ENCODE measurements at places on chromosomes 1 and 21. TPM values are rescaled to one million over a fixed set of nuclear protein-coding genes. Genes with fewer than 3 reads are reported as not detected.

DNA sequence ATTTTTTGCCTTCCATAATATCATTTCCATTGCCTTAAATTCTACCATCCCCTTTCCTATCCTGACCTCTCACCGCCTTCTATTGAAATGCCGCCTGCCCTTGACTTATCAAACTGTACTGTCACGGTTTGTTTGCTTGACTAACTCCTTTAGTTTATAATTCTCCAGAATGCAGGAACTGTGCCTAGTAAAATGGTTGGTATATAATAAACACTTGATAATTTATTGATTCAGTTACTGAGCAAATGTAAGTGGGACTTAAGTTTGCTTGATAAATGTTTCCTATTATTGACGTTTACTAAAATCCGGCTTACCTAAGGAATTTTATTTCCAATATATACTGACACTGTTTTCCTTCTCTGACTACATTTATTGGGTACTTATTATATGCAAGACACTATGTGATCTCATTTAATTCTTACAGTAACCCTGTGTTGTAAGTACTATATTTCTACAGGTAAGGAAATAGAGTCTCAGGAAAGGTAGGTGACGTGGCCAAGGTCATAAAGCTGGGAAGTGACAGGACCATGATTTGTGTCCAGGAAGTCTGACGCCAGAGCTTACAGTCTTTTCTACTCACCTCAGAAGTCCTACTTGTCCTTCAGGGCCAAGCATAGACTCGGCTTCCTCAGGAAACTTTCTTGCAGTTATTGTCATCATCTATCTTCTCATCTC, 35.7 kb downstream of the DPT start:
- DNase-seq: no peak

DNA sequence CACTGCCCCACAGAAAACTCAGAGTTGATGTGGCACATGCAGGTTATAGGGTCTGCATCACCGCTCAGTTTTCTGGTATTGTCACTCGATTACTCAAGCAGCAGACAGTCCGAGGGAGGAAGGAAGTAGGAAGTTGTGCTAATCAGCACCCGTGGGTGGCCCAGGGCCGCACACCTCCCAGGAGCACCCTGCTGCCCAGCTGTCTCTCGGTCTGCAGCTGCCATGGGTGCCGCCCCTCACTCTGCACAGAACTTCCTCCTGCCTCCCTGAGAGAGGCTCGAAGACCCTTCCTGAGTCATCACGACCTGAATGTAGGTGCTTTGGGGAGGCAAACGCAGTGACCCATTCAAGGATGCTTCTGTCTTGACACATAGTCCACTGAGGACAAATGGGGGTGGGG, 4.2 kb upstream of the TFF3 start:
- no peak for DNase-seq

DNA sequence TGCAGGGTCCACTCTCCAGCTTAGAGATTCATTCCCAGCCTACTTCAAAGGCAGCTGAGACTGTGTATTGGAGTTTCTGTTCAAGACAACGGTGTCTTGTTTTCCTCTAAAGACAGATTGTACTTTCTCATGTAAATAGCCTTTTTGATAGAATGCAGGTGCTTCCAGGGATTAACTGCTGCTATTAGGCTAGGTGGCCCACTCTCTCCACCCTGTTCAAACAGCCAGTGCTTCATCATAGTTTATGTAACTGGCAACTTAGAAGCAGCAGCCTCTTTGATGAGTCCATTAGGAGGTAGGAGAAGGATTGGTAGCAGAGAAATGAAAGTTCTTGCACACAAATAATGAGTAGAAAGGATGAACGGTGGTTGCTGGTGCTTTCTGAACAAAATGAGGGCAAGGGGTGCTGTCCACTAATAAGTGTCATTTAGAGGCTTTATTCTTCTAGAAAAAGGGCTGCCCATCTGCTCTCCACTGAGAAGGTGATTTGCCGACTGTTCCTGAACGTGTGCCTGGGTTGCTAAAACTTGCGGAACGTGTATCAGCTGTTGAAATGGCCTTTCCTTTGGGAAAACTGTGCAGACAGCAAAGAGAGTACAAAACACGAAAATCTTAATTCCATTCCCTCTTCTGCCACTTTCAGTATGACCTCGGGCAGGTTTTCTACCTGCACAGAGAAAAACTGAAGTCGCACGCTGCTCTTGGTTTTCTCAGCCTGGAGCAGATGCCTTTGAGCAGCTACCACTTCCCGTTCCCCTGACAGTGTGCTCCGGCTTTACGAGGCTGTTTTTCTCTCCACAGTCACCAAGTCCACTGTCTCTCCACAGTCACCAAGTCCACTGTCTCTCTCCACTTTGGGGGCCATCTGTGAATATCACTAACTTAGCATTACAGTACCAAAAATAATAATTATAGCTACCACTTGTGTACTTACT, 228.9 kb downstream of the KIF26B start:
- no peak for DNase-seq

DNA sequence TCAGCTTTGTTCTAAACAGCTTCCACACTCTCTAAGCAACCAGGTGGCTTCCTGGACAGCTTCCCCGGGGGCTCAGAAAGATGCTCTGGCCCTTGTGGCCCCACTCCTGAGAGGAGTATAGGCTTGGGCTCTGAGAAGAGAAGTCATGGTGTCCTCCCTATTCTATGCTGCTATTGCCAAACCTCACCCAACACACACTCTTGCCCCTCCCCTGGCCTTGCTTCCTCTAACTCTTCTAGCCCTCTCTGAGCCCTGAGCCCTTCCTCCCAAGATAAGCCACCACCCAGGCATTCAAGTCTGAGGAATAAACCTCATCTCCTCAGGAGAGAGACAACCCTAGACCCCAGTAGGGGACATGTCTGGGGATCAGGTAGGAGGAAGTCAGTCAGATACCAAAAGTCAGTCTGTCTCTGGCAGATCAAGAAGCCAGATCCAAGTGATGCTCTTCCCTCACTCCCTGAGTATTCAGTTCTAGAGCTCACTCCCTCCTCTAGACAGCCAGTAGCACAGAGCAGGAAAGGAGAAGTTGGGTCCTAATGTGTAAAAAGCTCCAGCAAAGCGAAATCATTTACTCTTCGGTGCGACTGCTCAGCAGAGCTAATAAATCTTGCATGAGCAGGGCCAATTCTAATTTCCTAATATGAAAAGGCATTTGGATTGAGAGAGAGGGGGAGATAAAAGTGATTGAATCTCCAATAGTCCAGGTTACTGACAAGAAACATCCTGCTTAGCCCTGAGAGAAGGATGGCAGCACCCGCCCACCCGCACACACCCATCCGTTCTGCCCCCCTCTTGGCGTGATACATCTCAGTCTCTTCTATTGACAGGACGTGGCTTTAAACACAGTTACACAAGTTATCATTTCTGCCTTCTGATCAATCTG, 50.5 kb downstream of the DMAP1 start:
- no peak for DNase-seq

The C1orf94 gene
- not detected for total RNA-seq

DNA sequence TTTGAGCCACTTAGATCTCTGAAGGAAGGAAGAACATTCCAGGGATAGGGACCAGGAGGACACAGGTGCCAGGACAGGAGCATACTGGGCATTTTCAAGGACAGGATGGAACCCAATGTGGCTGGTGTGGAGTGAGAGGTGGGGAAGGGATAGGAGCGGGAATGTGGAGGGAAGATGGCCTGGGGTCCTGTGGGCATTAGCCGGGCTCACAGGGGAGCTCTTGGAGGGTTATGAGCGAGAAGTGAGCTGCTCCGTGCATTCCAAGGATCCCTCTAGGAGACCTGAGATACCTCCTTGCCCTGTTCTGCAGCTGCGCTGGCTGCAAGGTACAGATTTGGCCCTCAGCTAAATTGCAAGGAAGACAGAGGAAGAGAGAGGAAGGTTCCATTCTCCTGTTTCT, 87.5 kb downstream of the IER5 start:
- no peak for DNase-seq

DNA sequence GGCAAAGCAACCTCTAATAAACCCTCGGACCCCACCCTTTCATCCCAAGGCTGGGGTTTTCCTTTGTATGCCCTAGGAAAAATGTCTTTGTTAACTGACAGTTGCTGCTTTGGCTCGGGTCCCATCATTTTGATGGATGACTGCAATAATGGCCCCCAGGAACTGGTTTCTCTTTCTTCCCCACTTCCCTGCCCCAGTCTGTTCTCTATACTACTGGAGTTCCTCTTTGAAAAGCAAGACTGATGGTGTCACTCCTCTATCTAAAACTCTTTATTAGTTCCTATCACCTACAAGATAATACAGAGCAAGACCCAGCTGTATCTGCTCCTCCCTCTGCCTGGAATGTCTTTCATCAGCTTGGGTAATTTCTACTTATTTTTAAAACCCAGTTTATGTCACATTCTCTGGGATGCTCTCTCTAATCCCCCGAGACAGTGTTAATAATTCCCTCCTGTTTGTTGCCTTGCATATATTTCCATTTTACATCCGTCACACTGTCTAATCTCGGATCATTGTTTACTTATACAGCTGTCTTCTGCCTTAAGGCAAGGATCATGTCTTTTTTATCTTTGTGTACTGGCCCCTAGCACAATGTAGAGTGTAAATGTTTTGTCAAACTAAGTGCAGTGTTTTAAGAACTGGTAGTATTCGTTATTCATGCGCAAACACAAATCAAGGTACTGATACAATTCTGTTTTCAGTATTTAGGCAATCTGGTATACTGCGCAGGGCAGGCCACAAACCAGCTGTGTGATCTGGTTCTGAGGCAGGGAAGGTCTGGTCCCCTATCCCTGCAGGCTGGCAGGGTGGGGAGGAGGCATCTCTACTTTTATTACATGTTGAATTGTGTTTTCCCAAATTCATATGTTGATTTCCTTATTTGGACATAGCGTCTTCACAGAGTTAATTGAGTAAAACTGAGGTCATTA, 16.1 kb downstream of the SLAMF1 start:
- DNase-seq: no peak
